ENCODE measurements at places on chromosomes 1 and 21.
A peak's percentile ranks its signal among the peaks of the same experiment; 100 is the strongest.

- H3K36me3 ChIP-seq: no peaks in the 10 kb centered on the region
- peaks cover 8% of the 10 kb centered on the region for H3K27me3 ChIP-seq
- DNase-seq: no peak
- no peak overlapping the region for H3K4me3 ChIP-seq
- no peak overlapping the region for H3K27ac ChIP-seq
Measured at GRCh38 chr1:30417001-30417700, 306.2 kb downstream of the MATN1 start.

DNA sequence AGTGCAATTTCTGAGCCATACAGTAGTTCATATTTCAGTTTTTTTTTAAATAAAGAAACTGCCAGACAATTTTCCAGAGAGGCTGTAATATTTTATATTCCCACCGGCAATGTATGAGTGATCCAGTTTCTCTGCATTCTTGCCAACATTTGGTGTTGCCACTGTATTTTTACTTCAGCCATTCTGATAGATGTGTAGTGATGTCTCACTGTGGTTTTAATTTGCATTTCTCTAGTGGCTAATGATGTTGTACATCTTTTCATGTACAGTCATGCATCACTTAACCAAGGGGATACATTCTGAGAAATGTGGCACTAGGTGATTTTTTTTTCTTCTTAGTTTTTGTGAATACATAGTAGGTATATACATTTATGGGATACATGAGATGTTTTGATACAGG, 99.6 kb downstream of the CENPF start:
- no peak overlapping the region for H3K27ac ChIP-seq
- DNase-seq: no peak
- H3K27me3 ChIP-seq: no peaks in the 10 kb centered on the region
- no peak overlapping the region for H3K4me3 ChIP-seq
- H3K36me3 ChIP-seq: no peaks in the 10 kb centered on the region

DNA sequence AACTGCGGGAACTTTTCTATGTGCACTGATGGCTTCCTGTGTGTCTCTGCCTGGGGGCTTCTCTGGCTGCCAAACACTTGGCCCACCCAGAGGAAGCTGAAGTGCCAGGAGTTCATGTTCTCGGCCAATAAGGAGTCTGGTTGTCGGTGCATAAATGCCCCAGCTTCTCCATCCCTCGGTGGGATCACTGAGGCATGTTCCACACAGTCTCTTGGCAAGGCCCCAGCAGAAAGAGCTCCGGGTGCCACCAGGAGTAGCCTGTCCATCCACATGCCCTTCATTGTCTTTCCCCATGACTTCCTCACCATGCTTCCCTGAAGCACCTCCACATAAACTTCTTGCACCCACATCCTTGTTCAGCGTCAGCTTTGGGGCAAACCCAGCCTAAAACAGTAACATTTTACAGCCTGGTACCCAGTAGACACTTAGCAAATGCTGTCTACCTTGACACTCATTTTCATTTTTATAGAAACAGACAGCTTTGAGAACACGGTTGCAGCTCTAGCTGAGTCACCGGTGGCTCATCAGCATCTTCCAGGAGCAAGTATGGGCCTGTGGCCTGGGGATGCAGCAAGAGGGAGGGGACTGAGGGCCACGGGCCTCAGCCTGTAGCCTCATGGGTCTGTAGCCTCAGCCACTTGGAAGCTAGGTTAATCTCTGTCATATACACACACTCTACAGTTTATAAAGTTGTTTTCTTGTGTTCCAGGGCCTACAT, 14.8 kb upstream of the CDCP2 start:
- H3K36me3 ChIP-seq: no peaks in the 10 kb centered on the region
- H3K4me3 ChIP-seq: no peak overlapping the region
- DNase-seq: no peak

DNA sequence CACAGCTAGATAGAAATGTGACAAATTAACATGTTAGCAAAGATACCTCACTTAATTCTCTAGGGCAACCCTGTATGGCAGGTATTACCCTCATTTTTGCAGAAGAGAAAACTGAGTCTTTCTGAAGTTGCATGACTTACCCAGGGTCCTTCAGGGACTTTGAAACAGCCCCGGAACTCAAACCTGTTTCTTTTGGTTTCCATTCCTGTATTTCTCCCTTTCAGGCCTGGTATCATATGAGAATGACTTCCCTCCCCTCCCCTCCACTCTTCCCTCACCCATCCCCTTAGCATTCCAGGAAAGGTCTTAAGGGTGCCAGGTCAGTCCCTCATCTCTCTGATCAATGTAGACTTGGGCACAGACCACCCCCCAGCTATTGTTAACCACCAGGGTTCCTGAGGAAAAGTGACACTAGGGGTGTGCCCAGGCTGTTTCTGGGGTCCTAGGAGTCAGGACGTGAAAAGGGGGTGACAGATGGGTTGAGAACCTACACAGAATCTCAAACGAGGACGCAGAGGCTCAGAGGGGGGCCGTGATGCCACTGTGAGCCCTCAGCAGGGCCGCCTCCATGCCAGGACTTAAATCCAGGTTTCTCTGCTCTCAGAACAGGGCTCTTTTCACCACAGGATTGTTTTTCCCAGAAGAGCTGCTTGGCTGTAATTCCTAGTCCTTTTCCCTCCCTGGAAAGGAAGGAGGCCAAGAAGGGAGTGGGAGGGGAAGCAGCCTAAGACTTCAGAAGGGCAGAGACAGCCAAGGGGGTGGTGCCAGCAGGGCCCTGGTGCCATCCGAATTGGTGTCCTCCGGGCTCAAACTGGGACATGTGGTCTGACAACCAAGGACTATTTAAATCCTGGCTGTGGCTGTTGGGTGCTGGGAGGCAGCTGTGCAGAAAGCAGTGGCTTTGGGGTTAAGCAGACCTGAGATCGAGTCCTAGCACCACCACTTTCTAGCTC, 2.1 kb upstream of the WASF2 start:
- no peaks in the 10 kb centered on the region for H3K27me3 ChIP-seq
- H3K4me3 ChIP-seq: no peak overlapping the region
- H3K27ac ChIP-seq: peak overlapping the region; percentile 27

DNA sequence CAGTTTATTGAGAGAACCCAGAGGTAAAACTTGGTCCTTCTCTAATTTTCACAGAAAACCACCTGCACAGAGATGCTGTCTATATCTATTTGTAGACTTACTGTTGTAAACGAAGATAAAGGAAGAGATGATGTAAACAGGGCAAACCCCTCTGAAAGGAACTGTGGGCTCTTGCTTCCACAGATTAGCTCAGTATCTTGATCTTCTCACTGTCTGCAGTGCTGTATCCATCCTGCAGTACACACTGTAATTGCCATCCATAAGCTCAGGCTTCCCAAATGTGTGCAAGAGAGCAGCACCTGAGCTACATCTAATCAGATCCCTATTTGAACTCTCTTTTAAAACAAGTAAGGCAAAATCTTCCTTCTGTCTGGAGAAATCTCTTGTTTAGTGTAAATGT, 16.6 kb upstream of the RWDD3 start:
- no peak overlapping the region for H3K27ac ChIP-seq
- no peaks in the 10 kb centered on the region for H3K4me1 ChIP-seq
- DNase-seq: no peak
- no peaks in the 10 kb centered on the region for H3K36me3 ChIP-seq

GRCh38 chr21:29453511-29453910, 154.8 kb downstream of the BACH1 start:
- H3K4me1 ChIP-seq: peaks cover 32% of the 10 kb centered on the region
- H3K4me3 ChIP-seq: no peak overlapping the region
- no peak overlapping the region for H3K27ac ChIP-seq
- DNase-seq: no peak
- no peaks in the 10 kb centered on the region for H3K27me3 ChIP-seq

DNA sequence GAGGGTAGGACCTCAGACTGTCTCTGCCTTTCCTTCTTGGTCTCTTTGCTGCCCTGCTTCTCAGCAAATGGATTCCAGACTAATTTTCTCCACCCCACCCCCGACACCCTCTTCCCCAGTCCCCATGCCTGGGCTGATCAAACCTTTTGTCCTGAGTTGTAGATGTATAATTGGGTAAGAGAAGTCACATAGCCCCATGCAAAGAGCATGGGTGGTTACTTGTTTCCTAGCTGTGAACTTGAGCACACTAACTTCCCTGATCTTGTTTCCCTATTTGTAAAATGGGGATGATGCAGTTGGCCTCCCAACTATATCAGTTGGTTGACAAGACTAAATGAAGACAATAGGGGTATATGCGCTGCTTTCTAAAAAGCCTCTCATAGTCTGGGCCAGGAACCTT, 9.2 kb downstream of the PADI6 start:
- H3K27me3 ChIP-seq: peaks cover 2% of the 10 kb centered on the region
- no peaks in the 10 kb centered on the region for H3K4me1 ChIP-seq
- no peak overlapping the region for H3K4me3 ChIP-seq
- DNase-seq: no peak

DNA sequence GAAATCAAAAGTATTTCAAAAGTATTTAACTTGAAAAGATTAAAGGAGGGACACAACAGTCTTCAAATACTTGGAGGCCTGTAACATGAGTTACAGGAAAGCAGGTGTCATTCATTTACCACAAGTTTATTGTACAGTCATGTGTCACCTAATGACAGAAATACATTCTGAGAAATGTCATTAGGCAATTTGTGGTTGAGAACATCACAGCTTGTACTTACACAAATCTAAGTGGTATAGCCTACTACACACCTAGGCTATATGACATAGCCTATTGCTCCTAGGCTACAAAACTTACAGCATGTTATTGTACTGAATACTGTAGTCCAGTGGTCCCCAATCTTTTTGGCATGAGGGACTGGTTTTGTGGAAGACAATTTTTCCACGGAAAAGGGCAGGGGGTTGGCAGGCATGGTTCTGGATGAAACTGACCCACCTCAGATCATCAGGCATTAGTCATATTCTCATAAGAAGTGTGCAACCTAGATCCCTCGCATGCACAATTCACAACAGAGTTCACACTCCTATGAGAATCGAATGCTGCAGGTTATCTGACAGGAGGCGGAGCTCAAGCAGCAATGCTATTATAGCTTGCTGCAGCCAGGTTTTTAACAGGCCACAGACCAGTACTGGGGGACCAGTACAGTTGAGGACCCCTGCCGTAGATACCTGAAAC, 25.0 kb upstream of the PHTF1 start:
- H3K27me3 ChIP-seq: no peaks in the 10 kb centered on the region
- H3K27ac ChIP-seq: no peak overlapping the region
- peak; percentile 29 for DNase-seq
- peaks cover 4% of the 10 kb centered on the region for H3K36me3 ChIP-seq
- H3K4me3 ChIP-seq: peak overlapping the region; percentile 62

DNA sequence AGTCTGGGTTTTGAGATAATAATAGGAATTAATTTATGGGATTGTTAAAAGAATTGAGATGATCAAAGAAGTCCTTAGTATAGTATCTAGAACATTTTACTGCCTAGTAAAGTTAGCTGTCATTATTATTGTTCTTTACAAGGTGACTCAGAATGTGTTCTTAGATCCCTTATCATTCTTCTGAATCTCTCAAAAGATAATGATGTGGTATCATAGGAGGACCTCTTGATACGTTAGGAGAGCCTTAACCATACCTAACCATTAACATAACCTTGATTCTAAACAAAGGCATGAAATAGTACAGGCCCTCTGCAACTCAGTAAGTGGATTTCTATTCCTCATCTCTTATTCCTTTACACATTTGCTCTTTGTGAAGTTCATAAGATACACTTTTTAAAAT, 246.6 kb upstream of the CACYBP start:
- H3K4me1 ChIP-seq: no peaks in the 10 kb centered on the region
- H3K27ac ChIP-seq: no peak overlapping the region
- H3K36me3 ChIP-seq: no peaks in the 10 kb centered on the region
- no peak for DNase-seq
- no peak overlapping the region for H3K4me3 ChIP-seq
- H3K27me3 ChIP-seq: no peaks in the 10 kb centered on the region

DNA sequence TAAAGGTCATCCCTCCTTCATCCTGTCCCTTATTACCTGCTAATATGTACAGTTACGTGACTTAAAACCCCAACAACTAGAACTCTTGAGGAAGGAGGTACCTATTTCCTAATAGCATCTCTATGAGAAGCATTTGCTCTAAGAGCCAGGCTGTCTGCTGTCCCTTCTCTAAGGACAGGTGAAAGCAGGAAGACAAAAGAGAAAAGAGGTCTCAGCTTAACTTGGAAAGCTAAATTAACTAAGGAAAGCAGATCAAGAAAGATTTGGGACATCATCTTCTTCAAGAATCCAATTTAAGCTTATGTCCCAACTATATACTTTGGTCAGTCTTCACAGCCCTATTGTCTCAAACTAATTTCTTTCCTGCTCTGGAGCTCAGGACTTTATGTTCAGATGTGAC, 2.9 kb downstream of the EGLN1 start:
- peaks cover 2% of the 10 kb centered on the region for H3K27me3 ChIP-seq
- H3K27ac ChIP-seq: no peak overlapping the region
- H3K4me1 ChIP-seq: peaks cover 44% of the 10 kb centered on the region

Measured in activated CD8-positive, alpha-beta T cell treated with anti-CD3 and anti-CD28 coated beads for 36 hours (primary cell).